Neural progenitor cell (in vitro differentiated cells): ENCODE measurements at places on chromosomes 2 and 18.
A peak's percentile ranks its signal among the peaks of the same experiment; 100 is the strongest.

DNA sequence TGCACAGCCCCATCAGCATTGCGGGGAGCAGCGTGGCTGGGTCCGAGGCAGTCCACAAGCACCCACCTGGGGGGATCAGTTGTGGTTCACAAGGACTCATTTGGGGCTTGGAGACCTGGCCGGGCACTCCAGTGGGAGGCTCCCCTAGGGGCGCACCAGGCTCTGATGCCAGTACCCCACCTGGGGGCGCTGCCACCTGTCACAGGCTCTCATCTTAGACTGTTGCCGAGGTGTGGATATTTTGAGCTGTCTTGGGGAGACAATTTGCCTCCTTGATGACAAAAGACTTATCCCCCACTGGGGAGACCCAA lies 3.0 kb downstream of the ADRA2B start:
- H3K27ac ChIP-seq = no peak overlapping the region
- peaks cover 17% of the 10 kb centered on the region for H3K4me1 ChIP-seq
- H3K27me3 ChIP-seq = peaks cover 32% of the 10 kb centered on the region
- no peak for DNase-seq
- H3K36me3 ChIP-seq = no peaks in the 10 kb centered on the region
- H3K4me3 ChIP-seq = no peak overlapping the region

DNA sequence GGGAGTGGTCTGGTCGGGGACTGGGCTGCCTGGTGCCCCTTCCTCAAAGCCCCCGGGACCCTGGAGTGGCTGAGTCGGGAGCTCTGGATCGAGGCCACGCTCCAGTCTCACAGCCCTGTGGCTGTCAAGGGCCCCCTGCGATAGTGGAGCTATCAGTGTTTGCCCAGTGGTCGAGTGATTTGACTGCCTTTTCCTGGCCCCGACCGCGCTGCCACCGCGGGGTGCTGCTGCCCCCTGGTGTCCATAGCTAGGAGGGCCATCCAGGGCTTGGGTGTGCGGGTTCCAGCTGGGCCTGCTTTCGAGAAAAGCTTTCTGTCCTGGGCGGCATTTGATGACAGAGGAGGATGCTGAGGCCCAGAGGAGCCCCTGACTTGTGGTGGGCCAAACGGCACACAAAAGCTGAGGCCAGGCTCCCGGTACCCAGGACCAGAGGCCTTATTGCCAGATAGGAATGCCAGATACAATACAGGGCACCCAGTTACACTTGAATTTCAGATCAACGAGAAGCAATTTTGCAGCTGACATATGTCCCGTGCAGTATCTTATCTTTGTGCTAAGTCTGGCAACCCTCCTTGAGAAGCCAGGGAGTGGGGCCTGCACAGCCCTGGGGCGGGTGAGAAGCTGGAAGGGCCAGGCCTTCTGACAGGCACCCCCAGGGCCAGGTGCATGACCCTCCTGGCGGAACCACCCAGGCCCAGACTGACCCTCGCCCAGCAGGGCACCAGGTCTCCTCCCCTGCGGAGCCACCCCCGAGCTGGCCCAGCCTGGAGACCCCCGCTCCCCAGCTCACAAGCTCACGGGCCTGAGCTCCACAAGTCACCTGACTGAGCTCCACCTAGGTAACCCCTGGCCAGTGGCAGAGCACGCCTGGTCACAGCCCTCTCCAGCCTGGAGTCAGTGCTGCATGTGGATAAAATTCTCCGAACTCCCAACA lies 13.0 kb downstream of the ODC1 start:
- no peak overlapping the region for H3K4me3 ChIP-seq
- H3K27me3 ChIP-seq = peaks cover 19% of the 10 kb centered on the region
- H3K4me1 ChIP-seq = no peaks in the 10 kb centered on the region

GRCh38 chr2:148726228-148726627 lies 81.7 kb downstream of the EPC2 start:
- no peak overlapping the region for H3K4me3 ChIP-seq
- peaks cover 21% of the 10 kb centered on the region for H3K4me1 ChIP-seq
- no peak for DNase-seq
- H3K27ac ChIP-seq = no peak overlapping the region
- no peaks in the 10 kb centered on the region for H3K27me3 ChIP-seq
- no peaks in the 10 kb centered on the region for H3K36me3 ChIP-seq

- peaks cover 5% of the 10 kb centered on the region for H3K4me1 ChIP-seq
- no peaks in the 10 kb centered on the region for H3K27me3 ChIP-seq
- no peak overlapping the region for H3K4me3 ChIP-seq
- no peak for DNase-seq
- H3K27ac ChIP-seq = no peak overlapping the region
- no peaks in the 10 kb centered on the region for H3K36me3 ChIP-seq
Measured at GRCh38 chr2:125006676-125007075, 981.6 kb downstream of the CNTNAP5 start.

GRCh38 chr2:27356056-27356381 lies 545 bp downstream of the GTF3C2 start:
- peak overlapping the region; percentile 94 for H3K27ac ChIP-seq
- H3K36me3 ChIP-seq = no peaks in the 10 kb centered on the region
- peak; percentile 74 for DNase-seq
- H3K27me3 ChIP-seq = no peaks in the 10 kb centered on the region

GRCh38 chr2:165874445-165875039 lies 79.0 kb downstream of the TTC21B start:
- H3K36me3 ChIP-seq = no peaks in the 10 kb centered on the region
- DNase-seq = peak; percentile 72
- H3K27ac ChIP-seq = no peak overlapping the region
- H3K4me3 ChIP-seq = no peak overlapping the region

- H3K27me3 ChIP-seq = peaks cover 56% of the 10 kb centered on the region
- no peak overlapping the region for H3K27ac ChIP-seq
- peak overlapping the region; percentile 69 for H3K4me3 ChIP-seq
- H3K4me1 ChIP-seq = peaks cover 42% of the 10 kb centered on the region
Measured at GRCh38 chr2:73985308-73986084, 786 bp downstream of the TET3 start.

- DNase-seq = peak; percentile 57
- H3K27ac ChIP-seq = no peak overlapping the region
- no peaks in the 10 kb centered on the region for H3K27me3 ChIP-seq
- peaks cover 8% of the 10 kb centered on the region for H3K36me3 ChIP-seq
- peaks cover 4% of the 10 kb centered on the region for H3K4me1 ChIP-seq
- peak overlapping the region; percentile 75 for H3K4me3 ChIP-seq
Measured at GRCh38 chr2:55519938-55520885, 694 bp downstream of the CFAP36 start.

GRCh38 chr18:63229971-63230370 lies 89.6 kb downstream of the BCL2 start:
- H3K27me3 ChIP-seq = no peaks in the 10 kb centered on the region
- H3K27ac ChIP-seq = no peak overlapping the region
- no peaks in the 10 kb centered on the region for H3K36me3 ChIP-seq
- no peak for DNase-seq

- H3K27ac ChIP-seq = no peak overlapping the region
- no peaks in the 10 kb centered on the region for H3K36me3 ChIP-seq
- H3K4me3 ChIP-seq = no peak overlapping the region
- peaks cover 12% of the 10 kb centered on the region for H3K4me1 ChIP-seq
- DNase-seq = no peak
- no peaks in the 10 kb centered on the region for H3K27me3 ChIP-seq
Measured at GRCh38 chr2:109153005-109153784, 24.2 kb downstream of the SH3RF3 start.

DNA sequence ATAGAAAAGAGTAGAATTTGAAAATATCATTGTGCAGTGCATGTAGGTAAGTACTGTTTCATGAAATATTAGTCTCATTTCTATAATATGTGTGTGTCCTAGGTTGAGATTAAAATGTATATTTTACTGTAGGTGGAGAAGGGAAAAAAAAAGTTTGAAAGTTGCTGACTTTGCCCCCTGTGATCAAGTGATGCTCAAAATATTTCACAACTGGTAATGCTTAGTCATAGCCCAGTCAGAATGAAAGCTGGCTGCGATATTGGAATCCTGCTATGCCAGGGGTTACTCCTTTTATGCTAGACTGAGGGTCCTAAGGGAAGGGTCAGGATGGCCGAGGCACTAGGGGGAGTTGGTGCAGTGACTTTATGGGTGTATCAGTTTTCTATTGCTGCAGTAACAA lies 19.5 kb upstream of the CFAP36 start:
- no peaks in the 10 kb centered on the region for H3K4me1 ChIP-seq
- H3K4me3 ChIP-seq = no peak overlapping the region
- DNase-seq = no peak
- no peaks in the 10 kb centered on the region for H3K27me3 ChIP-seq

DNA sequence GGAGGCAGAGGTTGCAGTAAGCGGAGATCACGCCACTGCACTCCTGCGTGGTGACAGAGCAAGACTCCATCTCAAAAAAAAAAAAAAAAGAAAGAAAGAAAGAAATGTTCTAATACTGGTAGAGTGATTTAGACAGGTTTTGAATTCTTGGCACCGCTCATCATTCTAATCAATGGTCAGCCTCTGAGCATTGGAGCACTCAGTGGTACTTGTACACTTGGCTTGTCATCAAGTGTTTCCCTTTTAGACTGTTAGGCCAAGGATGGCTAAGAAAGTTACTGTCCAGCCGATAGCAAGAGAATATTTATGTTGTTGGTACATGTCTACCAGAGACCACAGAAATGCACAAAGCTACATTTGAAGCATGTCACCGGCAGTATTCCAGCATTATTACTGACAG lies 444.1 kb upstream of the RAB12 start:
- no peak overlapping the region for H3K4me3 ChIP-seq
- DNase-seq = no peak
- H3K27me3 ChIP-seq = no peaks in the 10 kb centered on the region
- H3K27ac ChIP-seq = no peak overlapping the region
- no peaks in the 10 kb centered on the region for H3K4me1 ChIP-seq

- H3K36me3 ChIP-seq = no peaks in the 10 kb centered on the region
- H3K27me3 ChIP-seq = no peaks in the 10 kb centered on the region
- no peak overlapping the region for H3K27ac ChIP-seq
- no peak for DNase-seq
- peaks cover 3% of the 10 kb centered on the region for H3K4me1 ChIP-seq
Measured at GRCh38 chr2:86831537-86831936, 30.1 kb downstream of the CD8B start.

- no peaks in the 10 kb centered on the region for H3K27me3 ChIP-seq
- DNase-seq = no peak
- H3K4me3 ChIP-seq = no peak overlapping the region
- H3K4me1 ChIP-seq = peaks cover 14% of the 10 kb centered on the region
- no peak overlapping the region for H3K27ac ChIP-seq
Measured at GRCh38 chr2:12624384-12624783, 92.4 kb upstream of the TRIB2 start.

GRCh38 chr2:120857422-120857821 lies 121.8 kb downstream of the GLI2 start:
- DNase-seq = no peak
- H3K36me3 ChIP-seq = no peaks in the 10 kb centered on the region
- H3K4me3 ChIP-seq = no peak overlapping the region
- H3K27ac ChIP-seq = no peak overlapping the region

DNA sequence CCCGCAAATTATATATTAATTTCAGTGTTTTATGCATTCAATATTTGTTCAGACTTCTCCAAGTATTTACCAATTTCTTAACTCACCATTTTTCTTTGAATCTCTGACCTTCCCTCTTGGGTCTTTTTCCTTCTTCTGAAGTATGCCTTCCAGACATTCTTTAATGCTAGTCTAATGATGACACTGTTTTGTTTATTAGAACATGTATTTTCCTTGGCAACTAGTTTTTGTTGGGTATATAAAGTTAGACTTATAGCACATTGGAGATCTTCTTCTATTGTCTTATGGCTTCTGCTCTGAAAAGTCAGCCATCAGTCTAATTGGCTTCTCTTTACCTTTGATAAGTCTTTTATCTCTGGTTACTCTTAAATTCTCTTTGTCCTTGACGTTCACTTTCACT lies 423.2 kb upstream of the NRP2 start:
- H3K4me1 ChIP-seq = no peaks in the 10 kb centered on the region
- H3K27me3 ChIP-seq = no peaks in the 10 kb centered on the region
- no peaks in the 10 kb centered on the region for H3K36me3 ChIP-seq
- H3K4me3 ChIP-seq = no peak overlapping the region

DNA sequence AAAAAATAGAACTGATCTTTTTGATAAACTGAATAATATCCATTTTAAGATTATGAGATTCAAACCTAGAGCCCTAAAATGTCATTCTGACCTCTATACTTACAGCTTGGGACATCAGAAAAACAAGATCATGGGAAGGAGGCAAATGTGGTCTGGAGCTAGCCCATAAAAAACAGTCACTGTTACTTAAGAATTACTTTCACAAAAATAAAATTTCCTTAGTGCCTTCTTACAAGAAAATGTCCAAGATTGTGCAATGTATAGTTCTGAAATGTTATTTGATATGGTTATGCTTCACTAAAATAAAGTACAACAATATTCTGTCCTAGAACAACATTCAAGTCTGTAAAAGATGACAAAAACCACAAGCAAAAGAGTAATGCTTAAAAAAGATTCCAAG lies 247.6 kb downstream of the DYM start:
- DNase-seq = no peak
- H3K4me3 ChIP-seq = no peak overlapping the region
- no peaks in the 10 kb centered on the region for H3K27me3 ChIP-seq
- H3K4me1 ChIP-seq = no peaks in the 10 kb centered on the region

DNA sequence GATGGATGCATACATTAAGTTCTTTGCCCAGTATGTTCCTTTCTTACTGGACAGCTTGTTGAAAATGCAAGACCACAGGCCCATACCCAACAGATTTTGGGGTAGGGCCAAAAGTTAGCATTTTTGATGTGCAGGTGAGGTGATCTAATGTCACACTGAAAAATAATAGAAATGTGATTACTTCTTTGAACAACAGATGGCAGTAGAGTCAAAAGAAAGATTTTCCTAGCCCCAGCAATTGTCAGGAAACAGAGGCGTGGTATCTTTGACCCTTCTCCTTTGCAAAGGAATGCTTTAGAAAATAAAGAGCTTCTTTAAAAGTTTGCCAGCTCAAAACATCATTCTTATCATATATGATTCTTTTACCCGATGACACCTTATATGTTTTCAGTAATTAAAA lies 343.6 kb upstream of the SYT4 start:
- no peaks in the 10 kb centered on the region for H3K4me1 ChIP-seq
- no peaks in the 10 kb centered on the region for H3K36me3 ChIP-seq
- H3K27ac ChIP-seq = no peak overlapping the region

- H3K27me3 ChIP-seq = no peaks in the 10 kb centered on the region
- H3K4me3 ChIP-seq = no peak overlapping the region
- H3K36me3 ChIP-seq = no peaks in the 10 kb centered on the region
Measured at GRCh38 chr2:110957293-110957692, 163.4 kb upstream of the BCL2L11 start.

DNA sequence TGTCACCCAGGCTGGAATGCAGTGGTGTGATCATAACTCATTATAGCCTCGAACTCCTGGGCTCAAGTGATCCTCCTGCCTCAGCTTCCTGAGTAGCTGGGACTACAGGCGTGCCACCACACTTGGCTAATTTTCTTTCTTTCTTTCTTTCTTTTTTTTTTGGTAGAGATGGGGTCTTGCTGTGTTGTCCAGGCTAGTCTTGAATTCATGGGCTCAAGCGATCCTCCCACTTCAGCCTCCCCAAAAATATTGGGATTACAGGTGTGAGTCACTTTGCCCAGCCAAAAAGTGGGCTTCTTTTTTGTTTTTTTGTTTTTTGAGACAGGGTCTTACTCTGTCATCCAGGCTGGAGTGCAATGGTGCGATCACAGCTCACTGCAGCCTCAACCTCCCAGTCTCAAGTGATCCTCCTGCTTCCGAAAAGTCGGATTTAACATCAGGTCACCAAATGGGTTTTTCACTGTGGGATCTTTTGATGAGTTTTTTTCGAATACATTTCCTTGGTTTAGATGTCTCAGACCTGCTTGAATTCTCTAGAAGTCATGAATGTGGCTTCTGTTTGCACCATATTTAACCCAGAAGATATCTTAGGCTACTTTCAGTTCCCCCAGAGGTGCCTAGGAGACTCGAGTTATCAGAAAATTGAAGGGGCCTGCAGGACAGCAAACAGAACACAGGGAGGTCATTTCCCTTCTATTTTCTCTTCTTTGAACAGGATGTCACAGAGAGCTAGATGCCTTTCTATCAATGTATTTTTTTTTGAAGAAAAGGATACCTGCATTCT lies 8.9 kb downstream of the RAB31 start:
- peaks cover 6% of the 10 kb centered on the region for H3K27me3 ChIP-seq
- H3K27ac ChIP-seq = no peak overlapping the region
- no peak for DNase-seq
- peaks cover 5% of the 10 kb centered on the region for H3K4me1 ChIP-seq
- H3K36me3 ChIP-seq = no peaks in the 10 kb centered on the region
